Activated CD8-positive, alpha-beta memory T cell treated with anti-CD3 and anti-CD28 coated beads for 36 hours (primary cell): ENCODE measurements at places on chromosomes 1 and 21. TPM values are rescaled to one million over a fixed set of nuclear protein-coding genes. Genes with fewer than 3 reads are reported as not detected.

The RGSL1 gene
- total RNA-seq: not detected

The CYP4Z1 gene
- total RNA-seq: not detected

The PLK3 gene
- 96.6 TPM for total RNA-seq

The GPR37L1 gene
- not detected for total RNA-seq

The RBM34 gene
- 116 TPM for total RNA-seq

The S100A10 gene
- 285 TPM for total RNA-seq

The AMY2A gene
- not detected for total RNA-seq

The INAVA gene
- not detected for total RNA-seq

The KCNT2 gene
- total RNA-seq: not detected

The LRRC7 gene
- total RNA-seq: not detected

The KRTAP11-1 gene
- total RNA-seq: not detected

The S100A1 gene
- total RNA-seq: not detected

The ZNF593OS gene
- not detected for total RNA-seq

The LCE3D gene
- not detected for total RNA-seq

The SYF2 gene
- 30.6 TPM for total RNA-seq

The KRTAP27-1 gene
- total RNA-seq: not detected

The KLHDC9 gene
- total RNA-seq: 0.38 TPM

The CASQ2 gene
- total RNA-seq: not detected

The IGSF5 gene
- total RNA-seq: not detected

The APP gene
- total RNA-seq: 22.8 TPM

The SYCP1 gene
- not detected for total RNA-seq

The DCST2 gene
- total RNA-seq: not detected

The TMEM125 gene
- total RNA-seq: not detected

The KDF1 gene
- total RNA-seq: not detected

The MYBPH gene
- total RNA-seq: not detected

The WNT4 gene
- total RNA-seq: not detected

The ADGRL2 gene
- not detected for total RNA-seq

The NEK2 gene
- total RNA-seq: 19.2 TPM

The F13B gene
- not detected for total RNA-seq

The SMIM1 gene
- 0.99 TPM for total RNA-seq

The HES4 gene
- total RNA-seq: 0.51 TPM

The WNT2B gene
- not detected for total RNA-seq
